ENCODE measurements at places on chromosomes 1 and 21.

GRCh38 chr1:210272666-210273065, 40.1 kb downstream of the SERTAD4 start:
- DNase-seq = no peak

DNA sequence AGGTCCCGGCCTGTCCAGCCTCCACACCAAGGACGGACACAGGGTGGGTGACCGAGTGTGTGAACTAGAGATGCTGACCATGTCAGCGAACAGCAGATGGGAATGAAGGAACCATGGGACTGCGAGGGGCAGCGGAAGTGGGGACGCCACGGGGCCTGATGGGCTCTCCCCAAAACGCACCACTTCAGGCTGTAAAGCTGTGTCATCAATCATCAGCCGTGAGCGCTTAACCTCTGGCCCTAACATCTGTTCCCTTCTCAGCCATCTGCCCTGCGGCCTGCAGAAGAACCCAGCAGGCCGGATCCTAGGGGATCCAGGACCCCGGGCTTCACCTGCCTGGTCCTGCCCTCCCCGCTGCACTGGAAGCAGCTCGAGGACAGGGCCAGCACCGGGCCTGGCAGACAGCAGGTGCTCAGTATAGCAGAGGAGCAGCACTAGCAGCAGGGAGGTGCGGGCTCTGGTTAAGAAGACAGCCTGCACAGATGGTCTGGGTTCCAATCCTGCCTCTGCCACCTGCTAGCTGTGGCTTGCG, 58.7 kb downstream of the DMRTB1 start:
- DNase-seq = no peak

- no peak for DNase-seq
Observed at GRCh38 chr1:53660666-53661065, 78.3 kb downstream of the GLIS1 start.

- DNase-seq = no peak
Observed at GRCh38 chr1:178486100-178487069, 10.4 kb downstream of the CLEC20A start.

- no peak for DNase-seq
Observed at GRCh38 chr1:14794906-14795305, 196.4 kb downstream of the KAZN start.

DNA sequence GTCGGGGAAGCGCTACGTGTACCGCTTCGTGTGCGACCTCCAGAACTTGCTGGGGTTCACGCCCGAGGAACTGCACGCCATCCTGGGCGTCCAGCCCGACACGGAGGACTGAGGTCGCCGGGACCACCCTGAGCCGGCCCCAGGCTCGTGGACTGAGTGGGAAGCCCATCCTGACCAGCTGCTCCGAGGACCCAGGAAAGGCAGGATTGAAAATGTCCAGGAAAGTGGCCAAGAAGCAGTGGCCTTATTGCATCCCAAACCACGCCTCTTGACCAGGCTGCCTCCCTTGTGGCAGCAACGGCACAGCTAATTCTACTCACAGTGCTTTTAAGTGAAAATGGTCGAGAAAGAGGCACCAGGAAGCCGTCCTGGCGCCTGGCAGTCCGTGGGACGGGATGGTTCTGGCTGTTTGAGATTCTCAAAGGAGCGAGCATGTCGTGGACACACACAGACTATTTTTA, 17.1 kb downstream of the ETS2 start:
- no peak for DNase-seq

DNA sequence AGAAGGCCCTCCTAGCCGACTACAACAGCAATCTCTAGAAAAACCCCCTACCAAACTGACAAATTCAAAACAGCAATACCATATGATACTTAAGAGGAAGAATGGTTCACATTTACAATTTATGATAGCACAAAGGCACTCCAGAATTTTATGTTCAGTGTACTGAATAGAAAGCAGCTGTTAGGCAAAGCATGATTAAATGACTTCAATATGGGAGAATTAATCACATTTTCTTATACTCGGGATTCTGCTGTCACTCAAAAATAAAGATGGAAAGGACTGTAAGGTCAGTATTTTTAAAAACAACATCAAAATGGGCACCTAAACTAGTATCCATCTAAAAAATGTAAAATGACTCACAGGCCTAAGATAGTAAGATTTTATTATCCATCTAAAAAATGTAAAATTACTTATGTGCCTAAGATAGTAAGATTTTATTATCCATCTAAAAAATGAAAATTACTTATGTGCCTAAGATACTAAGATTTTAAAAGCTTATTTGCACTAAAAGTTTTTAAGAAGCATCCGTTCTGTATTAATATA, 198.5 kb downstream of the SMYD3 start:
- no peak for DNase-seq

DNA sequence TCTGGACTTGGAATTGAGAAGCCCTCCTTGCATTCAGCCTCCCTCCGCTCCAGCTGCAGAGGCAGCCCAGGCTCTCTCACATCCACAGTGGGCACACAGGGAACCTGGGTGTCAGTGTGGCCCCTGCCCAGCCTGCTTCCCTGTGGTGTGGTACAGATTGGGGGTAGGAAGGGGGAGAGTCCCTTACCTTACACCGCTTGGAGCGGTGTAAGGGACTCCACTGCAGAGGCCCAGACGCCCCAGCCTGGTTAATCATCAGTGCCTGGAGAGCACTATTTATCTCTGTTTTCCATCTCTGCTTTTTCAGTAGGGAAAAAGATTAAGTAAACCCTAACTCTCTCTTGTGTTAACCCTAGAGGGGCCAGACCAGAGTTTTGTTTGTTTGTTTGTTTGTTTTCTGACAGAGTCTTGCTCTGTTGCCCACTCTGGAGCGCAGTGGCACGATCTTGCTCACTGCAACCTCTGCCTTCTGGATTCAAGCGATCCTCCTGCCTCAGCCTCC, 803 bp upstream of the RHBG start:
- DNase-seq = no peak

DNA sequence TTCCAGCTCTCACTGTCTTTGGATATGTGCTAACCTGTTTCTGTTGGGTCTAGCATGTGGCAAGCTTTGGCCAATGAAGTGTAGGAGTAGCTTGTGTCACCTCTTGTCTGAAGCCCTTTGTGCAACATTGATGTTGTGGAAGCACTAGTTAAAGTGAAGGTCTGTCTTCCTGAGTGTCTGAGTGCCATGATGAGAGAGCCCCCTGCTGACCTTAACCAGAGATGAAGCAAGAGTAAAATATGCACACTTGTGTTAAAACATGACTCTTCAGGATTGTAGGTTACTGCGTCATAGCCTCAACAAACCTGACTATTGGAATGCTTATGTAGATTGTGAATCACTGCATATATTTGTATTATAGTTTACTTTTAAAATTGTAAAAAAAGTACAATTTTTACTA, 103.7 kb downstream of the NCAM2 start:
- DNase-seq = no peak

DNA sequence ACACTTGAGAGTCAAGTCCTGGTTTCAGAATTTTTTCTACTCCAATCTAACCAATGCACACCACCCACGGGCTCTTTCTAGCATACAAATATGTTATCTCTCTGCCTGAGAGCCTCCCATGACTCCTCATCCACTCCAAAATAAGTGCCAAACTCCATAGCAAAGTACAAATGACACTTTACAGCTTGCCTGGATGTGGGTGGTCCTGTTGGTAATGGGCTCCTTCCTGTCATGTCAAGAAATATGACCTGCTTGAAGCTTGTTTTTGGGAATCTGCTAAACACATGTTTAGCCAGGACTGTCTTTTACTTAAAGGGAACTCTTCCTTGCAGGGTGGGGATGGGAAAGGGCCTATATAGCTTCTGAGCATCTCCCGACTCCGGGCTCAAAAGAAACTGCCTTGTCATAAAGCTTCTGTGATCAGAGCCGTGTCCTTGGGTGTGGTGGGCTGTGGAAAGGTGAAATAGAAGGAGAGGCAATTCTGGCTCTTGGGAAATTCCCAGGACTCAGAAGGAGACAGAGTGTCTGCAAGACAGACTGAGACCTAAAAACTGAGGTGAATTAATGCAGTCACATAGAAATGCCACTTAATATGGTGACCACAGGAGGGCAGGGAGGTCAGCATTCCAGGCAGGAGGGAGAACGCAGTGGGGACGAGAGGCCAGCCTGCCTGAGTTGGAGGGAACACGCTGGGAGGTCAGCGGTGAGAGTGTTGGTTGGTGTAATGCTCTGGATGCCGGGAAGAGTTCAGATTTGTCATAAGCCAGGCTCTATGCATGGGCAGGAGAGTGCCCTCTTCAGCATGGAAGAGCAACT, 6.1 kb upstream of the IGFN1 start:
- DNase-seq = no peak

DNA sequence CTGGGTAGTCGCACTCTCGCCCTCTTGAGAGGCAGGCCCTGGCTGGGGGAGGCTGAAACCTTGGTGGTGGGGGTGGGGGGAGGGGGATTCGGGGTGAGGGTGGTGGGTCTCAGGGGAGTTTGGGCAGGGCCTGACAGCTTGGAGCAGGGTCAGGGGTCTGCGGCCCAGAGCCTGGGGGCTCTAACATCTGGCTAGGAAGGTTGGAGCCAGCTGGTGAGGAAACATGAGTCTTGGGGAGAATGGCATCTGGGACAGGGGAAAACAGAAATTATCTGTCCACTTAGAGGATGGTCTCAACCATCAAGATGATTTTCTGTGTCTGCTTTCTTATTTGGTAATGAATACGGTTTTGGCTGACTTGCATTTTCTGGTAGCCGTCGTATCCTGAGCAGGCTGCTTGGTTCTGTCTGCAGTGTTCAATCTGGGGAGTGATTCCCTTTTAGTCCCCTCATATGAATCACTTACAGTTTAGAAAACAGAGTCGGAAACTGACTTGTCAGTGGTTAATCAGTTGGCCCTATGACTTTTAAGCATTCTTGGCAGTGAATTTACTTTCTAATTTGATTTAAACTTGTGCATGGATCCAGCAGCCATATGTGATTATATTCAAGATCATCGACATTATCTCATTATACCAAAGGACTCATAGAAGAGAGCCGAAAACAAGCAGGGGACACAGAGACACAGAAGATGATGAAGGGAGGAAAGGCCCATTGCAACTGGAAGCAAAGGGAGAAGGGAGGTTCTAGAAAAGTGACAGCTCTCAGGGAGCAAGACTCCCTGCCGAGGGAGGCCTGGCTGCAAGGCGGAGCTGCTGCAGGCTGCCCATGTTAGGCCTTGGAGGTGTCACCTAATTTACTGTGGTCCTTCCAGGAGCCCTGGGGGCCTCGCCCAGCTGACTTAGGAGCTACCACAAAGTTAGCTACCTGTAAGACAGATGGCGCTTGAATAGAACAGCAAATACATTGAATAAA, 237.6 kb downstream of the SDCCAG8 start:
- DNase-seq = no peak

DNA sequence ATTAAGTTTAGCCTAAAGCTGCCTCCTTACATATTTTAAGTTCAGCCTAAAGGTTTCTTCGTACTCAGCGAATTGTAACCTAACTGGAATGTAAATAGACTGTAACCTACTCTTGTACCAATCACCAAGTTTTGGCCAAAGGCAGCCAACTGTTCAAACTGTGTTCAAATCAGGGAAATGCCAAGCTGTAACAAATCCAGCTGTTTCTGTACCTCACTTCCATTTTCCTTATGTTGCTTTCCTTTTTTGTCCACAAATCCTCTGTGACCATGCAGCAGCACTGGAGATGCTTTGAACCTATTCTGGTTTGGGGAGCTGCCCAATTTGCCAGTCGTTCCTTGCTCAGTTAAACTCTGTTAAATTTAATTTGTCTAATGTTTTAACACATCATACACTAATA, 3.2 kb upstream of the APOBEC4 start:
- no peak for DNase-seq

GRCh38 chr1:173520799-173521198, 43.7 kb downstream of the PRDX6 start:
- DNase-seq = no peak

- DNase-seq = no peak
Observed at GRCh38 chr1:203480525-203481084, 5.0 kb downstream of the PRELP start.

- DNase-seq = no peak
Observed at GRCh38 chr1:216532251-216532798, 109.1 kb upstream of the USH2A start.

- no peak for DNase-seq
Observed at GRCh38 chr1:154583773-154584172, 16.2 kb downstream of the CHRNB2 start.

- DNase-seq = no peak
Observed at GRCh38 chr1:229186373-229187056, 84.4 kb upstream of the RAB4A start.

- no peak for DNase-seq
Observed at GRCh38 chr21:31909153-31910073, 36.6 kb downstream of the HUNK start.

- DNase-seq = no peak
Observed at GRCh38 chr1:200354243-200354642, 55.6 kb downstream of the ZNF281 start.

- no peak for DNase-seq
Observed at GRCh38 chr1:247115141-247115510, 11.0 kb upstream of the ZNF669 start.

DNA sequence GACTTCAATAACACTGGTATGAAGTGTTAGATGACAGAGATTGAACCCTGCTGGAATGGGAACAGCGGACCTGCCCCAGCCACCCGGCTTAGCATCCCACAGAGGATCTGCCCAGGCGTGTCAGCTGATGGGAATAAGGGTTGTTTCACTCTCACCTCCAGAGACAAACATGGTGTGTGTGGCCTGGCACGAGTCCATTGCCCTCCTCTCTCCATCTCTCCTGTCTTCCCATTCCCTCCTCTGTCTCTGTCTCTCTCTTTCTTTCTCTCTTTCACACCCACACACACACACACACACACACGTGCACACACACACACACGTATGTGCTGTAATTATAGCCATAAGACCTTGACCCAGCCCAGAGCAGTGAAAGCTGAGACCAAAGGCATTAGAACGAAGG, 200.2 kb downstream of the HIVEP3 start:
- no peak for DNase-seq

DNA sequence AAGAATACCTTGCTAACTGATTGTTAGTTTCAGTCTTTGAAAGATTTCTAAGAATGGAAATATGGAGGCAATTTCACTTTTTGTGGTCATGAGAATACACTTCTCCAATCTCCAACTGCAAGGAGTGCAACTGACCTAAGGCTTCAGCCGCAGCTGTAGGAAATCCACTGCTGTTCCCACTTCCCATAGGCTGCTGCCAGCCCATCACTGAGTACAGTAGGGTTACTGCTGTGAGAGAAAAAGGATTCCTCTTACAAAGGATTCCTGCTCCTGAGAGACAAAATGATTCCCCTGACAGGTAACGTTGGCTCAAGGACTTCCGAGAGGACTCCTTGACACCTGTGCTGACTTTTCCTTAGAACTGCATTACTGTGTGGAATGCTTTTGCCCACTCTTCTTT, 87.4 kb downstream of the ADGRL4 start:
- no peak for DNase-seq

- no peak for DNase-seq
Observed at GRCh38 chr1:24047110-24047477, 64.8 kb downstream of the MYOM3 start.

Data from activated CD8-positive, alpha-beta memory T cell treated with anti-CD3 and anti-CD28 coated beads for 1 hour (primary cell).